ENCODE measurements at places on chromosomes 7 and 10.

- DNase-seq: no peak
Observed at GRCh38 chr7:49762666-49763065, 10.8 kb upstream of the VWC2 start.

GRCh38 chr10:96420228-96421009 is 61.6 kb upstream of the OPALIN start:
- no peak for DNase-seq

- no peak for DNase-seq
Observed at GRCh38 chr7:71308096-71308495, 176.2 kb downstream of the GALNT17 start.

DNA sequence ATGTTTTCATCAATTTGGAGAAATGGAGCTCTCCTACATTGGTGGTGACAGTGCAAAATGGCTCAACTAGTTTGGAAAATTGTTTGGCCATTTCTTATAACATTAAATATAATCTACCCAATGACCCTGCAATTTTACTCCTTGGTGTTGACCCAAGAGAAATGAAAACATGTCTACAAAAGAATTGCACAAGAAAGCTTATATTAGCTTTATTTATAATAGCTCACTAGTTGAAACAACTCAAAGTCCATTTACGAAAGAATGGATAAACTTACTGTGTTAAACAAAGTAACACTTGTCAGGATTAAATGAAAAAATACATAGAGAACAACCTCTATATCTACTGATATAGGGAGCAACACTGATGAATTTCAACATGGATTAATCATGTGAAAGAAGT is 539.9 kb downstream of the DNAJB9 start:
- DNase-seq: no peak

- no peak for DNase-seq
Observed at GRCh38 chr7:148114804-148115203, 475.8 kb upstream of the C7orf33 start.

GRCh38 chr7:135253851-135254771 is 20.5 kb downstream of the STRA8 start:
- no peak for DNase-seq

- no peak for DNase-seq
Observed at GRCh38 chr10:8301831-8302230, 247.3 kb downstream of the GATA3 start.

DNA sequence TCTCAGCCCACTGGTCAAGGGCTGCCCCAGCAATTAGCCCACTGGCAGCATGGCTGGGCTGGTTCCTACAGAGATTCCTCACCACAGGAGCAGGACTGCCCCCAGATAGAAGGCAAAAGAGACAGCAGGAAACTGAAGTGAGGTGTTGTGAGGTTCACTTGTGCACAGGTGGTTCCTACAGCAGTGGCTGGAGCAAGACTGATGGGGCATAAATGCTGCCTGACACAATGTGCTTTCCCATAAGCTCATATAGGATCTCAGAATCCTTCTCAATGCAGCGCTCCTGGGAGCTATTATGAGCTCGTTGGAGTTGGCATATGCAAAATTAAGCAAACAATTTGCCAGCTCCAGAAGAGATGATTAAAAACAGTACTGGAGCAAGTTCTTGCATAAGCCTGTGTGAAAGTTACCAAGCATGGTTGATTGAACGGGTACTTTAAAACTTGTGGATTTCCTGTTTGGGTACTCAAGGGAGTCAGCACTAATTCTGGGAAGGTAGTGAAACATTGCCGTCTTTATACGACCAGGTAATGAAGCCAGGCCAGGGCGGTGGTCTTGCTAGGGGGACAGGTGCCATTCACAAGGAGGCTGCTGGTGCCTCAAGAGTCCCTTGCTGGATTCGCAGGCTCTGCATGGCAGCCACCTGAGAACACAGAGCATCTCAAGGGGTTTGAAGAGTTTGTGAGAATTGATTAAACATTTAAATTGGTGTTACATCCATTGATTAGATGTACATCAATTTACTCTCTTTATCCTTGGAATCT is 20.3 kb upstream of the PRKCQ start:
- no peak for DNase-seq

DNA sequence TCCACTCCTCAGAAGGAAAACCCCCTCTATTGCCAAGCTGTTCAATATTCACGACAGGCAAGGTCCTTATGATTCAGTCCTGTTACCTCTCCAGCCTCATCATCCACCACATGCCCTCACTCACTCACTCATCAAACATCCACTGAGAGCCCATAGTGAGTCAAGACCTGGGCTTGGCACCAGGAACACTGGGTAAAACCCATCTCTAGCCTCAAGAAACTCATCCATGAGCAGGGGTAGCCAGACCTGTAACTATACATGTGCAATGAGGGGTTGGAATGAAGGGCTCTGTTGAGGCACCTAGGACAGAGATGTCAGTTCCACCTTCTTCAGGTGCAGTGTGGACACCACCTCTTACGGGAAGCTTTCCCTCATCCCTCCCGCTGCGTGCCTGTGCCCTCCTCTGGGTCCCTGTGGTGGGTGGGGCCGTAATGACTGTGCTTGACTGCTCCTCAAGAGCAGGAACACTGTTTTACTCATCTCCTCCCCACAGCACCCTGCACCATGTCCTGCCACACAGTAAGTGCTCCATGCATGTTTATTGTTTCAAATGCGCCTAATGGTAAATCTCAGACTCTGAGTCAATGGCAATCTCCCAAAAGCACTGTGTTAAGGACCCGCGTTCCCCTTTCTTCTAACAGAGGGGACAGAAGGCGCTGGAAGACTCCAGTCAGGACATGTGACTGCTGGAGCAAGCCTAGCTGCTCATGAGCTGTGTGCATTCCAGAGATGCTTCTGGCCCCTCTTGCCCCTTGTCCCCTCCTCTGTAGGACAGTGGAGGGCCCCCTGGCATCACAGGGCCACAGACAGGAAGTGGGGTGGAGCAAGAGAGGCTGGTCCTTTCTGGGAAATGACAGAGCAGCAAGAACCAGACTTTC is 95.4 kb downstream of the HIPK2 start:
- no peak for DNase-seq

DNA sequence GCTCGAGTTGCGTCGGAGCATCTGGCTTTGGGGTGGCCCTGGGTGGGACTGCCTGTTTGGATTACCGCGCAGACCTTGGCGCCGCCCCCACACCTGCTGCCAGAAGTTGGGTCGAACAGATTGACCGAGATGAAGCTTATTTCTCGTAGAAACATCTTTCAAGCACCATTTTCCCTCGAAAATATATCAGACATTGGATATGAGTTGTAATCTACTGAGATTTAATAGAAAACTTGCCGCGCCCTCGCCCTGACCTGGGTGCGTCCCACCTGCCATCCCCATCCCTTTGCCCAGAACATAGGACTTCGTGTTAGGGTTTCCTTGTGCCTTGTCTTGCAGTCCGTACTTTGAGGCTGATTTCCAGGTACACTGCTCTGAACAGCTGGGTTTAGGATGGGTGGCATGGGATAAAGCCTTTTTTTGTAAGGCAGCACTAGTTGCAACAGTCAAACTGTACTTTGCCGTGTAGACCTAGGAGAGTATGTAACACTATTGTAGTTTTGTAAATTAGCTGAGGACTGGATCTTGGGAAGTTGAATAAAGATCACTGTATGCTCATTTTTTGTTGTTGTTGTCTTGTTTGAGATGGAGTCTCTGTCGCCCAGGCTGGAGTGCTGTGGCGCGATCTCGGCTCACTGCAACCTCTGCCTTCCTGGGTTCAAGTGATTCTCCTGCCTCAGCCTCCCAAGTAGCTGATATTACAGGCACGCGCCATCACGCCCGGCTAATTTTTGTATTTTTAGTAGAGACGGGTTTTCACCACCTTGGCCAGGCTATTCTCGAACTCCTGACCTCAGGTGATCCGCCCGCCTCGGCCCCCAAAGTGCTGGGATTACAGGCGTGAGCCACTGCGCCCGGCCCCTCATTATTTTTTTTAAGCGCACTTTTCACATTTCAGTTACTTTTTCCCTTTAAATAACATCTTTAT is 978 bp downstream of the OGDH start:
- DNase-seq: no peak

GRCh38 chr7:139588632-139589031 is 65.1 kb downstream of the CLEC2L start:
- no peak for DNase-seq

DNA sequence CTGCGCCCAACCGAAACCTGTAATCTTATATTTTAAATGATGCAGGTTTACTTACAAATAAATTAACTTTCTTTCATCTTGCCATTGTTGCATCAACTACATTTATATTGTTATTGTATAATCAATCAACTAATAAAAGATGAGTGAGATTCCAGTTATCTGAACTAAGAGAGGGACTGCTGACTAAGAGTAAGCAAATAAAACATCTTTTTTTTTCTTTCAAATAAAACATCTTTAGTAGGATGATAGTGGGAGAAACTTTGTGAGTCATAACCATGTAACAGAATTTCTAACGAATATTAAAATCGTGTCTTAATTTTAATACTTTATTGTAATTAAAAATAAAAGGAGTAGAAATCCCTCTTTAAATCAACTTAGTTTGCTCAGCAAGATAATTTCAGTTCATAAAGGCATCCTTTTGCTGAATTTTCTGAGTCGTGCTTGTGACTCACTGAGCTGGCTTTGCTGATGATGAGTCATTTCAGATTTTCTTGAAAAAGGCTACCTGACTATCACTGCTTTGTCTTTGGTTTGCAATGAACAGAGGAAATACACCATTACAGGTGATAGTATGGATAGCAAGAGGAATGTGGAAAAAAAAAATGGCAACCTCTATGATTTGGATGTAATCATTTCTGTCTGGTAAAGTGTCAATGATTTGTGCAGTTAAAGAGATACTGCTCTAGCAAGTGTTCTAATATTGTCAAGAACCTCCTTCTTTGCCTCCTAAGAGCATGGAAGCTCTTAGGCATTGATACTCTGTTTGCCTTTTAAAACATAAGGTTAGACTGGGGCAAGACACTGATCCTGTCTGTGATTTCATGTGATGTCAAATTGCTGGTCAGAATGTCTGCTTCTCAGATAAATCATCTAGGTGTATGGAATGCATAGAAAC is 119.5 kb downstream of the GPR158 start:
- no peak for DNase-seq

DNA sequence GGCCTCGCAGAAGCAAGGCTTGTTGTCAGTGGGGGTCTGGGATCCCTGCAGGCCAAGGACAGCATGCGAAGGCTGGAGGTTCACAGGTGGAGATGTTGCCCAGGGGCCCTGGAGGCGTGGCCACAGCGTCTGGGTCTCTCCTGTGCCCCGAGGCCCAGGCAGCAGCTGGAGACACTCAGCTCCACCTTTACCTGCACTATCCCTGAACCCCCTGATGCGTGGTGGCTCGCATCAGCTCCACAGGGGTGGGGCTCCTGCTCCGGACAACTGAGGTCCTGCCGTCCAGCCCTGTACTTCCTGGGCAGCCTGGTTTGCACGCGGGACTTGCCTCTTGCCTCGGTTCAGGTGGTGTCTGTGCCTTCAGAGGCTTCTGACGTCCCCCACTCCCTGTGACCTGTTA is 54.6 kb upstream of the ZNF32 start:
- DNase-seq: no peak

DNA sequence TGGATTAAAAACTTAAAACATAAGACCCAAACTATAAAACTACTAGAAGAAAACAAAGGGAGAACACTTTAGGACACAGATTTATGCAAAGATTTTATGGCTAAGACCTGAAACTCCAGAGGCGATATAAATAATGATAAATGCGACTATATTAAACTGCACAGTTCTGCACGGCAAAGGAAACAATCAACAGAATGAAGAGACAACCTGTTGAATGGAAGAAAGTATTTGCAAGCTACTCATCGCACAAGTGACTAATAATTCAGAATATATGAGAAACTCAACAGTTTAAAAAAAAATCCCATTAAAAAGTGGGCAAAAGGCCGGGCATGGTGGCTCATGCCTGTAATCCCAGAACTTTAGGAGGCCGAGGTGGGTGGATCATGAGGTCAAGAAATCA is 73.6 kb downstream of the JMJD1C start:
- DNase-seq: no peak

GRCh38 chr7:44434201-44434600 is 56.3 kb downstream of the NUDCD3 start:
- no peak for DNase-seq

- DNase-seq: no peak
Observed at GRCh38 chr7:140230861-140231770, 54.3 kb upstream of the KDM7A start.

DNA sequence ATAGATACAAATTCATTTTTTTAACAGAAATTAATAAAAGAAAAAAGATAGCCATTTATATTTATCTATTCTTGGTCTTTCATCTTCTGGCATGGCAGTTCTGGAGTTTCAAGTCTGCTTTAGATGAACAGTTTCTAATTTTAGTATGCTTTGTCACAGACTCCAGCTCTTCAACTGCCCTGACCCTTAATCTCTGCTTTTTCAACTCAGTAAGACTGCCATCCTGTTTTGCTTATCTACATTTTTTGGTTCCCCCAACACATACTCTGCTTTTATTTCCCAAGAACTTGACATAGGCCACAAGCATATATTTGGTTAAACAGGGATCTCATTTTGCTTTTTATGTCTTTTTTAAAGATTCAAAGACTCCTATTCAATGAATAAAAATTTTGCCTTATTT is 309.3 kb upstream of the KCND2 start:
- no peak for DNase-seq

DNA sequence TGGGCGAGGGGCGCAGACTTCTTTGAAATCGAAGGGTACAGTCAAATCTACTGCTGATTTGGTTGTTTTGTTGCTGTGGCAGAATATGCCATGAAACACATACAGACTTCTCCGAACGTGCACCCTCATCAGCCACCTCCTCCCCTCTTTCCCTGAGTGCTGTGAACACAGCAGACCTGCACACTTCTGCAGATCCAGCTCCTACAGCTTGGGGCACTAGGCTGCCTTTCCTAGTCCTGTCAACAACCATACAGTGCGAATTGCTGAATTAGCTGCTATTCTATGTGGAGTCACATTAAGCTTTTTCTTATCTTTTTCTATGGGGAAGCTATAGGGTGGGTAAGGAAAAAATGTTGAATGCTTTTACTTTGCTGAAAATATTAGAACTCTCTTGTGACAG is 57.5 kb downstream of the COL17A1 start:
- DNase-seq: no peak

DNA sequence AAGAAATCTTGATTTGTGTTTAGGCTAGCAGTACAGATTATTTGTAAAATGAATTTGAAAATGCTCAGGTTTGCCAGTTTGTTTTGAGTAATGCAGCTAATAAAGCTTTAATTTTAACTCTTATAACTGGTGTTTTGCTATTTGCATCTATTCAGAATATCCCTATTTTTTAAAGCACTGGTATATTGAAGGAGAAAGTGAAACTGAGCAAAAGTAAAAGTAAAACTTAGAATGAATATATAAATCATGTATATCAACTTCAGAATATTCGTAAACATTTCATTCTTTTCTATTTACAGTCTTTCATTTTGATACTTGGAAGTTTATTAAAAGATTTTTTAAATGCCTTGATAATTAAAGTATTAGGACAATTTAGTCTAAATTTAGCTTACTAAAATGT is 26.2 kb downstream of the TASOR2 start:
- DNase-seq: no peak

- no peak for DNase-seq
Observed at GRCh38 chr10:100996678-100997359, 2.8 kb upstream of the LZTS2 start.

GRCh38 chr10:21238717-21239116 is 286.8 kb downstream of the SKIDA1 start:
- no peak for DNase-seq
